ENCODE measurements at places on chromosomes 7 and 10. TPM values are rescaled to one million over a fixed set of nuclear protein-coding genes. Genes with fewer than 3 reads are reported as not detected.

Gene MBL2
- polyA plus RNA-seq, result not detected

Gene ADAM8
- 0.15 TPM for polyA plus RNA-seq

Gene CLDN3
- 116 TPM for polyA plus RNA-seq

Gene OLAH
- polyA plus RNA-seq, result not detected

Gene CUBN
- 0.27 TPM for polyA plus RNA-seq

Gene NME8
- not detected for polyA plus RNA-seq

Gene PIK3AP1
- polyA plus RNA-seq, result 3.4 TPM

Gene CPA4
- 0.34 TPM for polyA plus RNA-seq

Gene GTF2I
- polyA plus RNA-seq, result 215 TPM

Gene CDHR1
- polyA plus RNA-seq, result 6.4 TPM

Gene TAS2R3
- not detected for polyA plus RNA-seq

Gene JCAD
- 12.4 TPM for polyA plus RNA-seq

Gene ADK
- 27.7 TPM for polyA plus RNA-seq

Gene CXCL12
- polyA plus RNA-seq, result 11.5 TPM

Gene TASOR2
- polyA plus RNA-seq, result 14.4 TPM

Gene DDX56
- 62.8 TPM for polyA plus RNA-seq

Gene SPDYE16
- polyA plus RNA-seq, result not detected

Gene NRCAM
- polyA plus RNA-seq, result 106 TPM

Gene CCDC3
- polyA plus RNA-seq, result 120 TPM

Gene AZGP1
- polyA plus RNA-seq, result 21.4 TPM

Gene PAX2
- polyA plus RNA-seq, result not detected

Gene PRSS37
- not detected for polyA plus RNA-seq

Gene ANKRD1
- polyA plus RNA-seq, result not detected

Gene FAM25C
- not detected for polyA plus RNA-seq

Gene ACTL6B
- polyA plus RNA-seq, result 101 TPM

Gene HOXA5
- 25.3 TPM for polyA plus RNA-seq

Gene TACR2
- polyA plus RNA-seq, result 1.0 TPM

Gene DEPP1
- polyA plus RNA-seq, result 33.5 TPM

Gene PLAU
- 1.8 TPM for polyA plus RNA-seq

Gene TAF3
- polyA plus RNA-seq, result 14.4 TPM

Gene PALD1
- polyA plus RNA-seq, result 6.4 TPM

Gene SNX8
- polyA plus RNA-seq, result 23.5 TPM

Gene MEIG1
- polyA plus RNA-seq, result 0.88 TPM

Gene CPN1
- not detected for polyA plus RNA-seq

Gene ARMC3
- polyA plus RNA-seq, result 1.6 TPM

Gene SFRP4
- polyA plus RNA-seq, result 0.81 TPM

Gene TMEM213
- polyA plus RNA-seq, result not detected

Gene ADIRF
- 84.5 TPM for polyA plus RNA-seq

Gene OPALIN
- polyA plus RNA-seq, result 31.9 TPM

Gene PTER
- 4.2 TPM for polyA plus RNA-seq

Gene RPEL1
- polyA plus RNA-seq, result not detected

Gene THNSL1
- 5.3 TPM for polyA plus RNA-seq

Gene EPO
- polyA plus RNA-seq, result not detected

Gene CRTAC1
- polyA plus RNA-seq, result 18.8 TPM

Gene ANKRD2
- 1.6 TPM for polyA plus RNA-seq

Gene CALN1
- 2.5 TPM for polyA plus RNA-seq

All from brain (organoid and tissue), 16 donors.